ENCODE measurements at places on chromosomes 7 and 10.

DNA sequence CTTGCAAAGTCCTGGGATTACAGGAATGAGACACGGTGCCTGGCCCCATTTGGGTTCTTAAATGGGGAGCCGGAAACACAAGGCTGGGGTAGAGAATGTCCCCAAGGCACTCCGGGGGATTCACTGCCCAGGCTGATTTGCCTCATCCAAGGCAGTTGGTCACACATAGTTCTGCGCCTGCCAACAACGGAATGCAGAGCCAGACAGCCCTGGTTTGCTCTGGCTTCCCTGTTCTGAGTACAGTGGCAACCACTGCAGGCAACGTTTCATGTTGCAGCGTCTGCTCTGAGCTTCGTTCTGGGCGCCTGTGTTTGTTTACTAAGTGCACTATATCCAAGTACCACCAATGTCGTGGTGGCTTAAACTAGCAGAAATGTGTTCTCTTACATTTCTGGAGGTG, 61.7 kb upstream of the C1QL3 start:
- no peak for DNase-seq

DNA sequence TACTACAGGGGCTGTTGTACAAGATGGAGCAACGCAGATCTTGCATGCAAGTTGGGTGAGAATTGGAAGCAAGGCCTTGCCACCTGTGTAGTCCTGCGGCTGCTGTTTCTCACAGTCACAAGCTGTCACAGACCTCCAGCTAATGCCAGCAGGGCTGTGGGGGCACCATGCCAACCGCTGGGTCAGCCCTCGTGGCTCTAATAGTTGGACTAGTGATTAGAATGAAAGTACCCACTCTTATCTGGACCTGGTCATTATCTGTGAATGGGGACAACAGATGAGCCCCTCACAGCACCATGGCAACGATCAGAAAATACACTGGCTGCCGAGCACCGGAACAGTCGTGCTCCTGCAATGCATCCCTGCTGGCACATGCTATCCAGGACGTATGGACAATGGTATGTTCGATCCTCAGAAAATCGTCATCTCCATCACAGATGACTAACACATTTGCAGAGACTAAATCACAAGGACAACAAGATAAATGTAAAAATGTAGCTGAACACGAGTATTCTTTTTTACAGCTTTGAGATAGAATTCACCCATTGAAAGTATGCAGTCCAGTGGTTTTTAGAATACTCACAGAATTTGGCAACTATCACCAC, 80.4 kb upstream of the CALN1 start:
- DNase-seq = no peak

DNA sequence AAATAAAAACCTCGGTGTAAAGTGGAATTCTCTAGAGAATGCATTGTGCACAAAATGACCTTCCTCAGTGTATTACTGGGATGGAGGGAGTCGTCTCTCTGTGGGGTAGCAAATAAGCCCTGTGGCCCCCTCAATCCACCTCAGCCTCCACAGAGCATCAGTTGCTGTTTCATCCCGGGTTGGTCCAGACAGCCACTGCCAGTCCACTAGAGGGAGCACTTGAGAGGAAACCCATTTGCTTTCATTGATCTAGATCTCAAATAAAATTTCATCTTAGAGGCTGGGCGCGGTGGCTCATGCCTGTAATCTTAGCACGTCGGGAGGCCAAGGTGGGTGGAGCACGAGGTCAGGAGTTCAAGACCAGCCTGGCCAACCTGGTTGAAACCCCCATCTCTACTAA, 1128.7 kb downstream of the CNTNAP2 start:
- DNase-seq = no peak

DNA sequence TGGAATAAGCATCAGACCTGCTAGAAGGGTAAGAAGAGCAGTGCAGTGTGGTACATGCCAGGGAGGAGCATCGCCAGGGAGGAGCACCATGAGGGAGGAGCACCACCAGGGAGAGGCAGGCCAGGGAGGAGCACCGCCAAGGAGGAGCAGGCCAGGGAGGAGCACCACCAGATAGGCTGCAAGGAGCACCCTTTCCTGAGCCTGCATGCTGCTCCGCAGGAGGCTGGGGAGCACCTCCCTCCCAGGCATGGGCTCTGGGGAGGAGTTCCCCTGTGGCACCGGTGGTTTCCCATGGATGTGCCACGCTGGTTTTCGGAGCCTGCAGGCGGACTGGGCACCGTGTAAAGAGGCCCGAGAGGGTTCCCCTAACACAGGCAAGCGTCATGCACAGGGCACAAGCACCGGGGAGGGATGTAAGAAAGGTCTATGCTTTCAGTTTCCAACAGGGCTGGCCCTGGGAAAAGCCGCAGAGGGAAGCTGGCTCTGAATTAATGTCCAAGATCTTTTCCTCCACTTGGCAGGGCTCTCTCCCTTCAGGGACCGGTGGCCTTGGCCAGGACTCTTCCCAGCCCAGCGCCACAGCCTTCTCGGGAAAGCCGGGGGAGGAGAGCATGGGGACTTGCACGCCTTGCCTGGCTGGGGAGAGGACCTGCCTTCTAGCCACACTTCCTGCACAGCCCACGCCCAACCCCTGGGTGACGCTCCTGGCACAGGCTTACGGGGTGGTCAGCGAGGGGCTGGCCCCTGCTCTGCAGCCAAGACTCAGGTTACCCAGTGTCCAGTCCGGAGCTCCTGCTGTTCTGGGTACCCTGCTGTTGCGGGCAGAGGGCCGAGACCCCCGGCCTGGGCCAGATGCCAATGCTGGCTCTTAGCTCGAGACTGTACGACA, 11.5 kb upstream of the GPER1 start:
- no peak for DNase-seq

- peak; percentile 46 for DNase-seq
These were observed 36.6 kb downstream of the SRPK2 start for GRCh38 chr7:105352018-105352612.

- DNase-seq = no peak
These were observed 199.9 kb upstream of the IMMP2L start for GRCh38 chr7:111762211-111762610.

DNA sequence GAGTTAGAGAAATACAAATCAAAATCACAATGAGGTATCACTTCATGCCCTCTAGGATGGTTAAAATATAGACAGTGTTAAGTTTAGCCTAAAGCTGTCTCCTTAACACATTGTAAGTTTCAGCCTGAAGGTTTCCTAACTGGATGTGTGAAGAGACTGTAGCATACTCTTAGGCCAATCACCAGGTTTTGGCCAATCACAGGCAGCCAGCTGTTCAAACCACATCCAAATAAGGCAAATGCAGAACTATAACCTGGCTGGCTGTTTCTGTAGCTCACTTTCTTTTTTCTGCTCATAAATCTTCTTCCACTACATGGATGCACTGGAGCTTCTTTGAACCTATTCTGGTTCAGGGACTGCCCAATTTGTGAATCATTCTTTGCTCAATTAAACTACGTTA, 19.7 kb downstream of the ESYT2 start:
- DNase-seq = no peak

DNA sequence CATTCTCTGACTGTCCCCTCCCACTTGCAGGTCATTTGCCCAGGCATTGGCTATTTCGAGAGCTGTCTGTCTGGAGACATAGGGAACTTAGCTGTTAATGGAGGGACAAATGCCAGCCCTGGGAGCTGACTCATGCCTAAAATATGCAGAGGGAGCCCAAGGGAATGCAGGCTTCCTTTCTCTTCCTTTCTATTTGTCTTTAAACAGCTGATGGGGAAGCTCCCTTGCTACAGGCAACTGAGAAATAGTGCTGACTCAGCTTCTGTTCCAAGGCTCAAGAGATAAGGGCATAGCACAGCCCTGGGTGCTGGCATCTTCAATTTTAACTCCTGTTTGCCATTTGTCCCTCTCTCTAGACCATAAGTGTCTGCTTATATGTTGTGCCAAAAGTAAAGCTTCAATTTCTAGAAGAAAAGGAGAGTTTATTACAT, 82.7 kb upstream of the C1GALT1 start:
- no peak for DNase-seq

GRCh38 chr10:96585736-96586418, 935 bp downstream of the TM9SF3 start:
- no peak for DNase-seq

- DNase-seq = no peak
These were observed 232.6 kb downstream of the REEP3 start for GRCh38 chr10:63753808-63754207.

- DNase-seq = no peak
These were observed 115.0 kb downstream of the EGFR start for GRCh38 chr7:55133630-55134358.

All from bone marrow (tissue), 2 donors.